IPS-NIHi11 (cell line): ENCODE measurements at places on chromosomes 6 and 20.

DNA sequence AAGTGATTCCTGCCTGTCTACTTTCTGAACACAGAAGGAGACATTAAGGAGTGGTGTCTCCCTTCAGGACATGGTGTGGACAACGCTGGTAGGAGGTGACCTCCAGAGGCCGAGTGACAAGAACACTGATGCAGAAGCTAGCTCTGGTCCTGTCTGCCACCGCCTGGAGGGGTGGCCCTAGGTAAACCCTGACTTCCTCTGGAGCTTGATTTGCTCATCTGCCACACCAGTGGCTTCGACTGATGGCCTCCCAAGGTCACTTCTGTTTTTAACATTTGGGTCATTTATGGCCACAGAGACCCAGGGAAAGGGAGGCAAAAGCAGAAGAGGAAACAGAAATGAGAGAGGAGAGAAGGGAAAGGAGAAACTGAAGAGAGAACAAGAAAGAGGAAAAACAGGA is 49.4 kb upstream of the SLC22A23 start:
- DNase-seq: no peak

- no peak for DNase-seq
Measured at GRCh38 chr6:40965046-40965445, 74.0 kb downstream of the UNC5CL start.

- DNase-seq: no peak
Measured at GRCh38 chr6:147711476-147711875, 203.0 kb downstream of the SAMD5 start.

GRCh38 chr20:10075606-10076005 is 40.8 kb downstream of the ANKEF1 start:
- DNase-seq: no peak

DNA sequence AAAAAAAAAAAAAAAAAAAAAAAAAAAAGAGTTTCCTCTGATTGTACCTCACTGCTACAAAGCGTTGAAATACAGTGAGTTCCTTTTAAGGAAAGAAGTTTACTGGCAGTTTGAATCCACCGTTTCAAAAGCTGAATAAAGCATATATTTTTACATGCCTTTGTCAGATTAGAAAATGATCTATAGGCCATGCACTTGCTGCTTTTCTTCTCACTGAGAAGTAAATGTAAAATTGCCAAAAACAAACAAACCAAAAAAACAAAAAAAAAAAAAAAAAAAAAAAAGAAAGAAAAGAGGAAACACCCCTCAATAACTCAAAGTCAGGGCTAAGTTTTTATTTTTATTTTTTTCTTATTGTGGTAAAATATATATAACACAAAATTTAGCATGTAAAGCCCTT is 81.9 kb downstream of the LYRM4 start:
- no peak for DNase-seq

DNA sequence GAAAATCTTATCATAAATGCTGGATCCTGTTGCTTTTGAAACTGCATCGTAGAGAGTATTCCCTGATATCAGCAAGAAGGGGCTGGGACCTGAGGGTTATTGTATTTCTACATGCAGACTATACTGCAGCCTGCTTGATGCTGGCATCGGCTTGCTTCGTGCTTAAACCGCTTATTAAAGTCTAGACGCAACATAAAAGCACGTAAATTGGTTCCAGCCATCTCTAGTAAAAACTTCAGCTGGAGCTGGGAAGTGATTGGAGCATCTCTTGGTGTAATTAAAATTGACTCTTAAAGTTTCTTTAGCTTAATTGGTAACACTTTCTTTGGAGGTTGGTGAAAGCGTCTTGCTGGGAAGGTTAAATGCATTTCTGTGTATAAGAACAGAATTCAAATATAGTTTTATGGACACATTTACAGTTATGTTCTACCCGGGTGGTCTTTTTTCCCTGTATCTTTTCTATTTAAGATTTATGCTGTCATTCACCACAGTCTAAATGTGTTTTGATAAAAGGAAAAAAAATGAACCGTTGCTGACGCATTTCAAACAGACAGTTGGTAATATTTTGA is 139.0 kb upstream of the JAG1 start:
- DNase-seq: no peak

GRCh38 chr20:60649541-60649940 is 602.5 kb upstream of the CDH4 start:
- DNase-seq: no peak

- DNase-seq: no peak
Measured at GRCh38 chr6:8881663-8882062, 446.3 kb upstream of the SLC35B3 start.

- no peak for DNase-seq
Measured at GRCh38 chr6:139711804-139712585, 337.5 kb upstream of the CITED2 start.

- no peak for DNase-seq
Measured at GRCh38 chr6:108874470-108875160, 26.4 kb downstream of the ARMC2 start.

- no peak for DNase-seq
Measured at GRCh38 chr20:17776551-17776950, 76.8 kb downstream of the BANF2 start.

GRCh38 chr6:118401325-118401975 is 146.6 kb upstream of the PLN start:
- no peak for DNase-seq

- DNase-seq: no peak
Measured at GRCh38 chr6:116557893-116558292, 4.3 kb downstream of the CALHM4 start.

DNA sequence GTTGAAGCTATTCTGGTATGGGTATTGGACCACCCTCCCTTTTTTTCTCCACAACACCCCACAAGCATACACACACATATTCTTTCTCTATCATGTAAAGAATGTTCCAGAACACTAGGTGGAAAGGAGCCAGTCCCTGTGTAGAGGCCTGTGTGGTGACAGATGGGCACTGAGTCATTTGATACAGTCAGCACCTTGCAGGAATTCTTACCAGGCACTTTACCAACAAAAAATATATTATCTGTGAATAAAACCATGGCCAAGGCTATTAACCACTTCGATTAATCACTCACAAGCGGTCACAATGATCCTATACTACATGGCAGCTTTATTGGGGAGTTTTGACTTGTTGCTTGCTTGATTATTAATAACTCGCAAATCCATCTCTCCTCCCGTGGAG is 149.5 kb downstream of the BFSP1 start:
- DNase-seq: no peak

GRCh38 chr6:24273096-24273870 is 84.6 kb downstream of the DCDC2 start:
- DNase-seq: no peak

GRCh38 chr6:44820321-44820720 is 432.8 kb downstream of the CDC5L start:
- no peak for DNase-seq

GRCh38 chr6:114158411-114158810 is 184.4 kb downstream of the HS3ST5 start:
- DNase-seq: no peak

DNA sequence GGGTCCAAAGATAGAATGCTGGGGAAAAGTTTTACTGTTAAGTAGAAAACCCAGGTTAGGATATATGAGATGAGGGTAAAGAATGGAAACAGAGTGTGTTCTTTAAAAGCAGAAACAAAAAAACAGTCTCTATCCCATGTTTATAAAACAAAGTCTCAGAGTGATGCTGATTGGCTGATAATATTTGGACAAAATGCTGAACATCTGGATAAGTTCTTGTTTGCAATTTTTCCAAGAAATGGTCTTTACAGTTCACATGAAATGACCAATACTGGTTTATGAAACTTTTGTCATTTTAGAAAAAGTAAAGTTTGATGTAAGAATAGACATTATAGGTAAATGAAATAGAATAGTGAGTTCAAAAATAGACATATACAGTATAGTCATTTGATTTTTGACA is 96.2 kb upstream of the EYS start:
- DNase-seq: no peak
